ENCODE measurements at places on chromosomes 2 and 18.

- no peak for DNase-seq
Measured at GRCh38 chr18:79283929-79284328, 111.8 kb upstream of the NFATC1 start.

GRCh38 chr18:62860062-62860461, 144.7 kb downstream of the PHLPP1 start:
- DNase-seq = no peak

DNA sequence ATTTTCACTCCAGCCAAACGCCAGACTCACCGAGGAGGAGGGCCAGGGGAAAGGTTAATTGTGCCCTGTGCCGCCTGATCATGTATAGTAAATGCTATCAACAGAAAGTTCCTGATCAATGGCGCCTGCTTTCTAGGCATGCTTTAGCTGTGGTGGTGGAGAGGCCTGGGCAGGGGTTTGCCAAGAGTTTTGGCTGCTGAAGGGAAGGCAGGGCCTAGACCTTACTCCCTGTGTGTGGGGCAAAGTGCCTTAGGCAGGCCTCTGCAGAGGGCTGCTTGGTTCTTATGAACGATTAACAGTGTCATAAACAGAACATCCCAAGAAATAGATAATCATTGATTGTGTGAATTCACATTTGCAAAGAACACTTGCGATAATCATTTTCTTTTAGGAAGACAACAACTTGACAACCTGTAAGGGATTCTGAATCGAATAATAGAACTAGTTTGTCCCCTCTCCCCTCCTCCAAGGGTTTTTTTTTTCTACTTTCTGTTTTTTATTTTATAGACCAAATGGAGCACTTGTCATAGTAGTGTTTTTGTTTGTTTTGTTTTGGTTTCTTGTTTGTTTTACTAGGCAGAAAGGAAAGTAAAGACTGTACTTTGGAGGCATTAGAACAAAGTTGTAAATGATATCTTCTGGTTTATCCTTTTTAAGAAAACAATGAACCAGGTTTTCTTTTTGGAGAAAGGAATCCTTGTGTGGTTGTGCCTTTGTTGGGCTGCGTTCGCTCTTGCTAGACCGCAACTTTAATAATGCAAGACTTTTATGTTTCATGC, 6.5 kb downstream of the TSHZ1 start:
- no peak for DNase-seq

- no peak for DNase-seq
Measured at GRCh38 chr18:63180971-63181376, 138.6 kb downstream of the BCL2 start.

GRCh38 chr2:196913691-196914090, 12.8 kb downstream of the PGAP1 start:
- DNase-seq = no peak

- DNase-seq = no peak
Measured at GRCh38 chr18:25169701-25170100, 182.3 kb downstream of the ZNF521 start.

- no peak for DNase-seq
Measured at GRCh38 chr18:13235421-13235831, 16.9 kb downstream of the LDLRAD4 start.

DNA sequence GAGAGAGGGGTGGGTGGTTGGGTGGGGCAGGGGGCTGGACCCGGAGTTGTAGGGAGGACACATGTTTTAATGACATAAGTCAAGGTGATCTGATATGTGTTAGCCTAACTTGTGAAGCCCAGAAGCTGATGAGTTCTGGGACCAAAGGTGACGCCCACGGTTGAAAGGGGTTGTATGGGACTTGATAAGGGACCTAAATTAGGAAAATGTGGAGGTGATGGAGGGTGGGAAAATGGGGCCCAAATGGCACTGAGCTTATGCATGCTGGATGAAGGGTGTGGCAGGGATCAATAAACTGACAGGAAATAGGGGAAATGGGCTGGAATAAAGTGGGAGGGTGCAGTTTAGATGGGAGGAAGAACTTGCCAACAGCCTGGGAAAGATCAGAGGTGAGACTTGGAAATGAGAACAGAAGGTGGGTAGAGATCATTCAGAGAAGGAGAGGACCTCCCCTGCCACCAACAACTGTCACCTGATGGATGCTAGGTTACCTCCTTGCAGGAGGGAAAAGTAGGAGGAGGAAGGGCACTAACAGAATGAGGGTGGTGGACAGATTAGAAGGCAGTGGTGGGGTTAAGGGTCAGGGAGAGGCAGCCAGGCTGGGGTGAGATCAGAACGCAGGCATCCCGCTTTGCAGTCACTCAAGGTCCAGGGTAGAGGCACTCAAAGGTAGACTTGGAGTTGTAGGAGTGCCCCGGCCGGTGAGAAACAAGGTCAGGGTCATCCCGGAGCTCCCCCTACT, 15.3 kb downstream of the WNT10A start:
- DNase-seq = no peak

DNA sequence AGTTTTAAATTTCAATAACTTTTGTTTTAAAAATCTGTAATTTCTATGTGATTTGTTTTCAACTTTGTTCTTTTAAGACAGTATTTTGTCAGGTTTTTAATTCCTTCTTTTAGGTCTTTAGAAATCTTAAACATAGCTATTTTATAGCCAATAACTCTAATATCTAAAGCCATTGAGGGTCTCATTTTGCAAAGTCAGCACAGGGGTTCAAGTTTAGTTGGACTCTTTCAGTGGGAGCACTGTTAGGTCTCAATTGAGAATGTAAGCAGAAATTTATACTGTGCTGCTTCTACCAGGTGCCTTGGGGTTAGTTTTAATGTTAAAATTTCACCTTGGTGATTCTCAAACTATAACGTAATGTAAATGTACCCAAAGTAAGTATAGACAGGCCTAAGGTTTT, 105.3 kb upstream of the DNMT3A start:
- no peak for DNase-seq

DNA sequence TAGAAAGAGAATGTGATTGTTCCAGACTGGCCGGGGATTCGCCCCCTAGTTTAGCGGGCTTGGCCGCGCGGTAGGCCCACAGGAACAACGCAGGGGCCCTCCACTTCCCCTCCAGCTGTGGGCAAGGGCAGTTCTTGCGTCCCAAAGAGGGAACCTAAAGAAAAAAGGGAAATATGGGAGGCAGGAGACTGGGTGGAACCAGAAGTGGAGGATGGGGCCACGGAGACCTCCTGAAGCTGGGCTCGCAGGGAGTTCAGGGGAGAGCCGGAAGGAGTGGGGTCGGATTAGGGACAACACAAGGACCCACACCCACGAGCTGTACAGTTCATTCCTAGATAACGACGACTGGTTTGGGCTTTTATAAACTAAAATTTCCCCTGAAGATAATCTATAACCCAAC, 18.2 kb downstream of the GNLY start:
- DNase-seq = no peak

DNA sequence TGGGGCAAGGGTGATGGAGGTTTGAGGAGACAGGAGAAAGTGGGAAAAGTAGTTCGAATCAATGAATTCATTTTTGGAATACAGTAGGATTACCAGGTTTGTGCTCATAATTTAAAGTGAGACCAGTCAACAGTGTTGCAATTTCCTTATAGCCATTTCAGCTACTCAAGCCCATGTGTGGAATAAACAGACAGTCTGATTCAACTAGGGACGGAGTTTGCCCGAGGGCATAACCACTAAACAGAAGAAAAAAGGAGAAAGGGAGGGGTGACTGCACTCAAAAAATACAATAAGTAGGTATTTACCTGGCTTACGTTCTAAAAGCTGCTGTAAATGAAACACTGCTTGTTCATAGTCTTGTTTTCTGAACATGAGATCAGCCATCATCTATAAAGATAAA, 55.2 kb downstream of the TTC21B start:
- DNase-seq = no peak

- no peak for DNase-seq
Measured at GRCh38 chr2:213281156-213281555, 3.1 kb upstream of the SPAG16 start.

GRCh38 chr2:215579809-215580208, 143.9 kb upstream of the FN1 start:
- no peak for DNase-seq

DNA sequence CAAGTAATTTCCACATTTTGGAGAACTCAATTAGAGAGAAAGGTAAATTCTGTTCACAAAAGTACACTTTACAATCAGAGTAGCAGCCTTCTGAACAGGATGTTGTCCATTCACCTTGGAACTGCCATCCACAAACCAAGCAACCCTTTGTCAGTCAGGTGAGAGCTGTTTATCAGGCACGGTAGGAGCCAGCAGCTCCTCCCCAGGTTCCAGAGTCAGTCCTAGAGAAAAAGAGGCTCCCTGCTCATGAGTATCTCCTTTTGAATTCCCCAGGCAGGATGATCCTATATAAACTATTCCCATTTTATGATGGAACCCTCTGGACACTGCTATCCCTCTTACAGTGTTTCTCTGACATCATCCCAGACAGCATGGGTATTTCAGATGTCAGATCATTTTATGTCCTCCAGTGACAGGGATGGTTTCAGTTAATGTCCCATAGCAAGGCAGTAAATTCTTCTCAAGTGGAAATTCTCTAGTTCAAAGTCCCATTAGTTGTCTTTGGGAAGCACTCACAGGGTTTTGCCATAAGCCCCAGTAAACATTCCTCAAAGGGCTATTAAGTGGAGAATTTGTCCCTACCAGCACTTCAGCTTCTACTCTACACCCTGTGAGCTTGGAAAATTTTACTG, 34.5 kb upstream of the CSRNP3 start:
- no peak for DNase-seq

DNA sequence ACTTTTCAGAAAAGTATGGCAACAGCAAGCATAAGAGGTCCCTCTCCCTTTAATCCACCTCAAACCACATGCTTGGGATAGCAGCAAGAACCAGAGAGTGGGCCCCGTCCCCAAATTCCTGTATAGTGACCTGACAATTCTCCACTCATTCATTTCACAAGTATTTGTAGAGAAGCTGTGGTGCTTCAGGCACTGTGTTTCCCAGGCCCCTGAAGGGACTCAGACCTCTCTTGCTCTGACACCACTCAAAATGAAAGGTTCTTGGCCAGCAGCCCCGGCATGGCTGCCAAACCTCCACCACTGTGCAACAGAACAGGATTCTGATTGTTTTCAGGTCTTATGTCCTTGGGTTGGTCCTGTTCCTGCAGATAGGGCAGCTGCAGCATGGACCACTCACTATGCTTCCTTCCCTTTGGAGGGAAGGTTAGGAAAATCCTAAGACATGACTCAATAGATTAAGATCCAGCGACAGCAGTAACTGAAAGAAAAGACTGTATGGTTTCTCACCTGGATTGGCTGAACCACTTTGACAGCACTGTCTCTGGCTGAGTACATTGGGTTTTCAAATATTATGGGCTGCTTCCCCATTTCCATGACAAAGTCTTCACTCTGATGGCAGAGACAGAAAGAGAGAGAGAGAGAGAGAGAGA, 67.6 kb downstream of the DHRS9 start:
- no peak for DNase-seq

DNA sequence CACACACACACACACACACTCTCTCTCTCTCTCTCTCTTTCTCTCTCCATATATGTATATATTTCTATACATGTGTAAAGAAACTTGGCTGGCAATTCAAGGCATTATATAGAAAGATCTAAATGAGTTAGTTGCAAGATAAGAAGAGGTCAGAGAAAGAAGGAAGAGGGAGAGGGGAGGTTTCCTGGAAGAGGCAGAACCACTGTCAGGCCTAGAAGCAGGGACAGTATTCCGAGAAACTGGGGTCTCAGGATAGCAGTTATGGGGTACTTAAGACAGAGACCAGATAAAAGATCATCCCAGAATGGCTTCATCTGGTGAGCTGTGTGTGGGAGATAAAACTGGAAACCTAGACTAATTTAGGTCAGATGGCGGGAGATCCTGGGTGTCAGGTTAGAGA, 180.8 kb downstream of the CAMKMT start:
- DNase-seq = no peak

GRCh38 chr18:42178376-42179080, 223.5 kb downstream of the PIK3C3 start:
- DNase-seq = no peak
